Hematopoietic multipotent progenitor cell treated with erythropoietin and hydrocortisone succinate and interleukin-3 and kit ligand, for 17 days (in vitro differentiated cells): ENCODE measurements at places on chromosomes 4 and X.

GRCh38 chrX:14590216-14590615 lies 60.9 kb downstream of the GLRA2 start:
- no peak for DNase-seq

DNA sequence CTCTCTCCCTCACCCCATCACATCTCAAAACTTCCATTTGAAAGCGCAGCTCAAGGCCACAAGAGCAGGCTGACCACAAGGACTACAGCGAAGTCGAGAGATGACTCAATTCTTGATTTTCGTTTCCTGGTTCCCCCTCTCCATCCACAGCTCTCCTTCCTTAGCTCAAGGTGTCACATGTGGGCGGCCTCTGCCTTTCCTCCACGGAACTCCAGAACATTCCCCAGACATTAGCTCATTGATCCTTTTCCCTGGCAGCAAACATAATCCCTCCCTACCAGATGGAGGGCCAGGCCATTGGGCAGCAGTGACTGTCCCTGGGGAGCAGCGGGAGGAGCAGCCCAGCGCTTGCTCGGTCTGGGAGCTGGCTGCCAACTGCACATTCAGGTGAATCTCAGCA lies 56.3 kb downstream of the CCDC149 start:
- DNase-seq = no peak

GRCh38 chr4:100268789-100269188 lies 78.5 kb upstream of the DDIT4L start:
- DNase-seq = no peak

DNA sequence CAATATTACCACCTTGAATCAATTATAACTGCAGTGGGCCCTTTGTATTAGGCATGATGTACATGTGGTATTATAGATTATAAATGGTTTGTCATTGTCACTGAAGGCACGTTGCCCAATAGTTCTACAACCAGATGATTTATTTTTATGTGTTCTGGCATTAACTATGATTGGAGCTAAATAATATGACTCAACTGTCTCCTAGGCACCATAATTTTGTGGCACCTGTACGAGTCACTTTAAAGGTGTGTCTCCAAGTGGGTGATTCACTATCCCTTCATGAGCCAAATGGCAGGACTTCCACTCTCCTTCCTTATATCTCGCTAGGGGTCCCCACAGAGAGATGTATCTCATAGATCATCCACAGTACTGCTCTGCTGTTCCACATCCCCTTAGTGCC lies 6.1 kb upstream of the SMPX start:
- no peak for DNase-seq

DNA sequence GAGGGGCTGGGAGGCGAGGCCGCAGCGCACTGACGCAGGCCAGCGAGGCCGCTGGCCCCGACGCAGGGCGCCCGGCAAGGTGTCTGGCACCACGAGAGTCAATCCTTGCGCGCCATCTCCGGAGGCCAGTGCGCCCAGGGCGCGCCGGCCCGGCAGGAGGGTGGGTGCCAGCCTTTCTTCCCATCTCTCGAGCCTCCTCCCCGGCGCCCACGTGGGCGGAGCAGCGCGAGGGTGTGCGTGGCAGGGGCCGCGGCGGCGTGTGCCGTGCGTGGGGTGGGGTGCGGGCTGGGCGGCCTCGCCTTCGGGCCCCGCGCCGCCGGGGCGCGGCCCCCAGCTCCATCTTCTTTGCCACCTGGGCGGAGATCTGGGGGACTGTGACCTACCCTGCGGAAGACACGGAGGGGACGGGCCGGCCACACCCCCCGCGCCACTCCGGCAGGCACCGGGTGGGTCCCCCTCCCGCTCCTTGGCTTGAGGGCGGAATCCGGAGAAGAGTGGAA lies 877 bp downstream of the JAKMIP1 start:
- DNase-seq = no peak

GRCh38 chr4:184280591-184281071 lies 63.0 kb upstream of the ENPP6 start:
- DNase-seq = no peak

- DNase-seq = no peak
Measured at GRCh38 chr4:23946299-23946698, 56.5 kb upstream of the PPARGC1A start.

GRCh38 chrX:79169484-79169883 lies 25.0 kb downstream of the GPR174 start:
- DNase-seq = no peak

DNA sequence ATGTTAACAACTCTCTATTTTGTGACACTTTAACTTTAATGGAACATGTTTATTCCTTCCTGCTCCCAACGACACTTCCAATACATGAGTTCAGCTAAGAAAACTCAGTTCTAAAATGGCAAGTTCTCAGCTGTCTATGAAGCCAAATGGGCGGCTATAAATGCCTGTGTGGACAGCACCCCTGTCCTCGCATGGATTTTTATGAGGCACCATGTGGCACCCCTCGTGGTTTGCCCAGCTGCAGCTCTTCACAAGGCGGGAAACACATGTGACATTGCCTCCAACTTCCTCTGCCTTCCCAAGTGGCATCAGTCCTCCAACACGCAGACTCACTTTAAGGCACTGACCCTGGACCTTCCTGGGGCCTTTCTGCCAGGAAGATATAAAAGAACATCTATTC lies 48.0 kb downstream of the SH3RF1 start:
- DNase-seq = no peak

GRCh38 chrX:22803353-22803752 lies 196.4 kb upstream of the DDX53 start:
- DNase-seq = no peak

DNA sequence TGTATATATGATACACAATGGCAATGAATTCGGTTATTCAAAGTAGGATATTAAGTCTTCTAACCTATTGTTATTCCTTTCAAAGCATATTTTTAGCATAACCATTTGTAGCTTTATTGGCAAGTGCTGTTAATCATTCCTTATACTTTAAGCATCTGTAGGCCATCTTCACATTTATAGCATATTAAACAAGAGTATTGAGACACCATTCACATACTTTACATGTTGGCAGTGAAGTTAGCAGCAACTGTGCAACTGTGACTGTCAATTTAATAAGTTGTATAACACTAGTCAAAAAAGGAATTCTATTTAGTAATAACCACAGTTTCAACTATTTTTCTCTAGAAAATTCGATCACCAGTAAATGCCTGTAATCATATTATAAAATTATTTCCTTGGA lies 107.3 kb upstream of the MYOZ2 start:
- DNase-seq = no peak

DNA sequence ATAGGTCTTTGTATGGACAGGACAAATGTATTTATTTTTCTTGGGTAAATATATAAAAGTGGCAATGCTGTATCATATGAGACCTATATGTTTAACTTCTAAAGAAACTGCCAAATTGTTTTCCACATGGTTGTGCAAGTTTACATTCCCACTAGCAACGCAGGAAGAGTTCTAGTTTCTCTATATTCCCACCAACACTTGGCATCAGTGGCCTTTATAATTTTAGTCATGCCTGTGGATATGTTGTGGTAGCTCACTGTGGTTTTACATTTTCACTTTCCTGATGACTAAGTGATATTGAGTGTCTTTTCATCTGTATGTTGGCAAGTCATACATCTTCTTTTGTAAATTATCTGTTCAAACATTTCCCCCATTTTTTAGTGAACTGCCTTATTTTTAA lies 126.0 kb downstream of the EMCN start:
- no peak for DNase-seq

GRCh38 chr4:139689093-139689722 lies 23.6 kb downstream of the MGST2 start:
- no peak for DNase-seq
